ENCODE measurements at places on chromosomes 16 and 17.
A peak's percentile ranks its signal among the peaks of the same experiment; 100 is the strongest.

DNA sequence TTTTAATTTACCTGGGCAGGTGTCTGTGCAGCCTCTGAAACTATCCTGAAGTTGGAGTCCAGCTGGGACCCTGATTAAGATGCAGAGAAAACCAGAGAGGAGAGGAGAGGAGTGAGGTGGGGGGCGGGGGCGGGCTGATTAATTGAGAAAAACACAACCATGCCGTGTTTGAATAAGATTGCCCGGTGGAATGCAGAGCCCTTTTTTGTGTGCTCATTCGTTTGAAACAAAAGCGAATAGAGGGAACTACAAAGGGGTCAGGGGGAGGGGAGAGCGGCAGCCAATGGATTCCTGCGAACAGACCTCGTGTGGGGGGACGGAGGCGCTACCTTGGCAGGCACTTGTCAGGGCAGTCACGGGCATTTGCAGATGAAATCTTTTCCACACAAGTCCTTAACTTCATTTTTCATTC lies 355.8 kb downstream of the SOX9 start:
- no peak for DNase-seq

- DNase-seq: no peak
Measured at GRCh38 chr17:51088287-51088686, 32.4 kb downstream of the SPAG9 start.

DNA sequence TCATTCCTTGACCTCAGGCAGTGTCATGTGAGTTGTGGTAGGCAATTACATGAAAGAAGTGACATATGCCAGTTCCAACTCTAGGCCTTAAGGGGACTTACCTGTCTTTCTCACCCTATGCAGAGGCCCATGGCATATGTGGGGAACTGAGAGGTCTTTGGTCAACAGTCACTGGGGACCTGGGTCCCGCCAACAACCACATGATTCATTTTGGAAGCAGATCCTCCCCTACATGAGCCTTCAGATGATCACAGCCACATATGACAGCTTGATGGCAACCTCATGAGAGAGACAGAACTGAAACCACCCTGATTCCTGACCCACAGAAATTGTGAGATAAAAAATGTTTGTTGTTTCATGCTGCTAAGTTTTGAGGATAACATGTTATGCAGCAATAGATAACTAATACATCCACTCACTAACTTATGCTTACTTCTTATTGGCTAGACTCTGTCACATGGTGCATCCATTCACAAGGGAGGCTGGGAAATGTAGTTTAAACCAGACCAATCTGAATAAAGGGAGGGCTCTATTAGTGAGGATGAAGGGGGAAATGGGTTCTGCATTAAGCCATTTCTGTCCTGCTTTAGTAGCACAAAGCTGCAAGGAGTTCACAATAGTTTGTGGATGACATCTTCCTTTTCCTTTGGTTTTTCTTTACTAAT lies 298.2 kb downstream of the HAPSTR1 start:
- DNase-seq: no peak

DNA sequence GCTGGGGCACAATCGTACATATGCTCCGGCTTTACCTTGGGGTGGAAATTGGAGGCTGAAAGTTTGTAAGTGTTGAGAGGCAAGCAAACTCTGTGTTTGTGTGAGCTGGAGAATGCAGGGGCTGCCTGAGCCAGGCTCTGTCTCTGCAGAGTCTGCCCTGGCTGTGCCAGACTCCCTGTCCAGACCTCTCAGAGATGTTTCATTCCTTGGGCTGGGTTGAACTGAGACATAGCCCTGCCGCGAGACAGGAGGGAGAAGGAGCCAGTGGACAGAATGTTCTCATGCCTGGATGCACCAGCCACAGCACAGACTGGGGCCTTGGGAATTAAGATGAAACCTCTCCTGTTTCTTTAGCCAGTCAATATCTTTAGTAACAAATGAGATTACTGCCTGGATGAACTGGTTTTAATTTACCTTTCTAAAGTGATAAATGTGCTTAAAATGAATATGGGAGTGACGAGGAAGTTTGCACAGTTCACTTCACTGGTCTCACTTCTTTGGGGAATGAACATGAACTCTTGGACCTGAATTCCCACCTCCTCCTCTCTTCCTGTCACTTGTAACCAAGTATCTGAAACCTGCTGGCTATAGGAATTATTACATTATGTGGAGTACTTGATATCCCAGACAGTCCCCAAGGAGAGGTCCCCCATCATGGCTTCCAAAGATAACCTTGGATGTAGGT lies 40.1 kb downstream of the YPEL2 start:
- peak; percentile 89 for DNase-seq

GRCh38 chr16:65545413-65545956 lies 423.6 kb upstream of the CDH11 start:
- no peak for DNase-seq

- DNase-seq: no peak
Measured at GRCh38 chr17:45414990-45415881, 17.4 kb downstream of the ARHGAP27 start.

GRCh38 chr16:30697264-30698138 lies 1.5 kb upstream of the SRCAP start:
- peak; percentile 98 for DNase-seq

DNA sequence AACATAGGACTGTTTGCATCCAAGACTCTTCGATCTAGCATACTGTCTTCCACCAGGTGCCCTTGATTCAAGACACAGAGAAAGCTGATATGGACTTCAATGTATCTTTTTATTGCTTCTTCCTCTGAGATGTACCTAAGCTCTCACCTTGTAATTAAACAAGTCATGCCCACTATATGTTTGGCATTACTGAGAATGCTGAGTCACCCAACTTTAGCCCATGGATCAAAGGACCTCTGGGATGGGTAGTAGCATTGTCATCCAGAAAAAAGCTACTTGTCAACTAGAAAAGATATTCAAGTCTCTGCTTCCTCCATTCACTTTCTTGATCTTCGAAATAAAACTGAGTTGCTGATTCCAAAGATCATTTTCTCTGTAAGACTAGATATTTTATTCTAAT lies 37.8 kb downstream of the CDH8 start:
- DNase-seq: no peak

DNA sequence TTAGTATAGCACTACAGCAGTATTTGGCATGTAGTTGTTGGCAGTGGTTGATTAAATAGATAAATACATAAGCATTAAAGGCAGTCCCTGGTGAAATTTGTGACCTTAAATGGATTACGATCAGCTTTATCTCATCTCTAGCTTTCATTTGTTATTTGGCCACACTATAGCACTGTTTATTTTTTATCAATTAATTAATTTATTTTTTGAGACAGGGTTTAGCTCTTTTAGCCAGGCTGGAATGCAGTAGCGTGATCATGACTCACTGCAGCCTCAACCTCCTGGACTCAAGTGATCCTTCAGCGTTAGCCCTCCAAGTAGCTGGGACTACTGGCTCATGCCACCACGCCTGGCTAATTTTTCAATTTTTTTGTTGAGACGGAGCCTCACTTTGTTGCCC lies 18.7 kb upstream of the ARHGAP17 start:
- DNase-seq: peak; percentile 87
